ENCODE measurements at places on chromosomes 2 and 18. TPM values are rescaled to one million over a fixed set of nuclear protein-coding genes. Genes with fewer than 3 reads are reported as not detected.

The AMER3 gene
- total RNA-seq = not detected

- H3K4me1 ChIP-seq = no peaks in the 10 kb centered on the region
- peaks cover 4% of the 10 kb centered on the region for H3K27me3 ChIP-seq
- H3K4me3 ChIP-seq = no peak overlapping the region
- H3K27ac ChIP-seq = no peak overlapping the region
Observed at GRCh38 chr2:121297217-121297830, 12.3 kb upstream of the TFCP2L1 start.

The FBXO41 gene
- 19.1 TPM for total RNA-seq

DNA sequence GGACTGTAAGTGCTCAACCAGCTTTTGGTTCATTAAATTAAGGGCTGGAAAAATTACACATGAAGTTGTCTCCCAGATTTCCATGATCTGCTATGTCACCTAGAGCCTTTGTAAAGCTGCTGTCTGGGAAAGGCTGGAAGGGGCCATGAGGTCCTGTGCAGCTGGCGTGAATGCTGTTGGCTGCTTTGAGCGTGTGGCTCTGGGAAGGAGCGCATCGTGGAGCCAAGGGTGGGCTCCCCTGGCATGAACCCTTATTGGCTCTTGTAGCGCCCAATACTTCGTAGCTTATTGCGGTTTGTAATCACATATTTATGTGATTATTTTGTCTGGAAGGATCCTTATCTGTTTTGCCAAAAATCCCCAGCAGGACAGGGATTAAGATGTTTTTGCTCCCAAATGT is 70.5 kb upstream of the LMAN1 start:
- no peak overlapping the region for H3K4me3 ChIP-seq
- no peak for DNase-seq
- no peaks in the 10 kb centered on the region for H3K27me3 ChIP-seq
- H3K4me1 ChIP-seq = no peaks in the 10 kb centered on the region
- H3K36me3 ChIP-seq = no peaks in the 10 kb centered on the region

GRCh38 chr2:232892221-232892620 is 22.2 kb downstream of the SNORC start:
- H3K4me3 ChIP-seq = no peak overlapping the region
- H3K4me1 ChIP-seq = peaks cover 3% of the 10 kb centered on the region
- no peak overlapping the region for H3K27ac ChIP-seq

DNA sequence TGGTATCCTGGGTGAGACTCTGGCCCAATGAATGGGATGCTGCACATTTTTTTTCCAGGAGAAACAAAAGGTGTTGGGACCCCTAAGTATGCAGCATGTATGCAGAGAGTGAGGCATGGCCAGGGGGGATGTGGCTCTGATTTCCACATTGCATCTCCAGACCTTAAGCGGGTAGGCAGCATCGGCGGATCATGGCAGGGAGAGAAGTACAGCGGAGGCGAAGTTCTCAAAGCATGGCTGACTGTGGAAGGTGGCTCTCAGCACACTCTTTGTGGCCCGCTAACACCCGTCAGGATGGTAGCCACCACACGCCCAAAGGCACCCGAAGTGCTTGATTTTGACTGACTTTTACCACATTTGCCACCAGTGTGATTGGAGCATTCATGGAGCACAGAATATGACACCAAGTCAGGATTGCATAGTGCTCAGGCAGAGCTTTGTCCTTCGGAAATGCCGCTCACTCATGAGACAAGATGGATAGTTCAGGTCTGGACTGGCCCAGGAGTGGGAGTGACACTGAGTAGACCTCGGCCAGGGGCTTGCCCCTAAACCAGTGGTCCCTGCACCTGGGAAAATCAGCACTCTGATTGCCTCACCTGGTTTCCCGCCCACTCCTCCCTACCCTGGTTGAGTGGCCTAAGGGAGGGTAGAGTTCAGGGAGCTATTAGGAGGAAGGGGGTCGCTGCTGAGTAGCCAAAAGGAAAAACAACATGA is 14.2 kb downstream of the INPP4A start:
- peaks cover 18% of the 10 kb centered on the region for H3K36me3 ChIP-seq
- H3K27ac ChIP-seq = peak overlapping the region; percentile 93
- DNase-seq = no peak

DNA sequence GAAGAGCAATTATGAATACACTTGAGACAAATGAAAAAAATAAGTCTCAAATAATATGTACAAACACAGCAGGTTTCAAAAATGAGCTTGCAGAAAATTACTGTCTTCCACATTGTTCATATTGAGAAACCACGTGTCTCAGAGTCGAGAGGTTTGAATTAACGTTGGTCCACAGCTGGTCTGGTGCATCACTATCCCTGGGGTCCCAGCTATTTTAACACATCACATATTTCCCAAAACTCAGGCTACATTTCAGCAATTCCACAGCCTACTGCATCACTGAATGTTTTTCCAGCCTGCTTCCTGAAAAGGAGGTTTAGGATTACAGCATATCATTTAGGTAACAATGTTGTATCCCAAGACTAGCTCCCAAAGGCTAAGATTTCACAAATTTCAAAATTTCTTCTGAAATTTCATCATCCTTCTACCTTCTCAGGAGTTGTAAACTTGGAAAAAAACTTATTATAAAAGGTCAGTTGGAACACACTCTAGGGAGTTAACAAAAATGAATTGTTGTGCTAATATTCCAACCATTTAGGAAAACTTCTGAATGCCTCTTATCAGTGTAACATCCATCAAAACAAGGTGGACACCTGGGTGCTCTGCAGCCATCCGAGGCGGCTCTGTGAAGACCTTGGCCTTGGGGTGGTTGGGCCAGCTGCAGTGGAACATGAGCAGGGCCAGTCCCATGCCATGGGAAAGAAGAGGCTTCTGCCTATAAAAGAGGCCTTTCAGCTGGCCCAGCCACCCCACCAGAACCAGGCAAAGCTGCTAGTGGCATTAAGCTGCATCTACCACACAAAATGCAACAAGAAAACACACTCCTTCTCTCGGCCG is 198.1 kb upstream of the RBBP8 start:
- no peak overlapping the region for H3K4me3 ChIP-seq
- no peak for DNase-seq
- H3K36me3 ChIP-seq = no peaks in the 10 kb centered on the region
- H3K27ac ChIP-seq = no peak overlapping the region
